ENCODE measurements at places on chromosomes 5 and 9. TPM values are rescaled to one million over a fixed set of nuclear protein-coding genes. Genes with fewer than 3 reads are reported as not detected.
A peak's percentile ranks its signal among the peaks of the same experiment; 100 is the strongest.

MEIKIN gene
- total RNA-seq, result not detected

NEUROG1 gene
- not detected for total RNA-seq

CCL27 gene
- total RNA-seq, result not detected

TAF1L gene
- total RNA-seq, result not detected

PFN3 gene
- total RNA-seq, result not detected

CYFIP2 gene
- 57.2 TPM for total RNA-seq

ADAM19 gene
- total RNA-seq, result 33.5 TPM

TMEM215 gene
- total RNA-seq, result not detected

CHSY3 gene
- total RNA-seq, result 11.8 TPM

CDKN2A gene
- not detected for total RNA-seq

AKNA gene
- 4.2 TPM for total RNA-seq

NOXA1 gene
- 0.10 TPM for total RNA-seq

IARS1 gene
- total RNA-seq, result 275 TPM

DNA sequence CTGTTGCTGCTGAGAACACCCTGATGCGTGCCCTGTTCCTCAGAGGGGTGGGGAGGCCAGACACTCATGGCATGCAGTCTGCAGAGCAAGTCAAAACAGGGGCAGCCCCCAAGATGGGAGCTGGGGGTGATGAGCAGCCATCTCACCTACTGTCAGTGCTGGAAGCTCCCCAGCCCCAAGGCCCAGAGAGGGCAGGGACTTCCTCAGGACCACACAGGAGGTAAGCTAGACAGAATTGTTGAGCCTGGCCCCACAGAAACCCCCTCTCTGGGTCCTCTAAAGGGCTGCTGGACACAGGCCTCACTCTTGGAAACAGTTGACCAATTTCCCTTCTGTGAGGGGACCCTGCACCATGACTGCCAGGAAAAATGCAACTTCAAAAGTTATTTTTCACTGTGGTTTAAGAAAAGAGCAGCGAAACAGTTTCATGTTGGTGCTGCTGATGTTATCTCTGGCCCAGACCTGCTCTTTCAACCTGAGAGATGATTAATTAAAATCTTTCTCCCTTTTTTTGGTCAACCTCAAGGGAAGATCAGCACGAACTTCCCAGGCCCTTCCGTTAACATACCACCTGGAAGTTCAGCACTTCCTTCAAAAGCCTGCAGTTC lies 9.6 kb downstream of the CSF2 start:
- DNase-seq, result no peak

DNA sequence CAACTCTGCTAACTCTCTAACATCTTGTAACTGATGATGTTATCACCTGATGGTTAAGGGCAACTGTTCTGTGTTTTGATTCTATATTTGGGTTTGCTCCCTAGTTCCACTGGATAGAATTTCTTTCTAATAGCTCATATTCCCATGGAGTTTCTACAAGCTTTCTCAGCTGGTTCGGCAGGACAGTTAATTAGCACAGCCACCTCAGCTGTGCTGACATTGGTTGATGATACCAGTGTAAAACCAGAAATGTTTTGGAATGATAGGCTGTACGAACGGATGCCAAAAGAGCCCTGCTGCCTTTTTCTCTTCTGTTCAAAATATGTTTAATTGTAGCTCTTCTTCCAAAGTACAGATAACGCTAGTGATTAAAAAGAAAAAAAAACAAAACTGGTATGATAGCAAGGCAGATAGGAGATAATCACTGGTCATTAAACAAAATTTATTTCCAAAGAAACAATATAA lies 440.5 kb upstream of the ZNF608 start:
- DNase-seq, result no peak

DNA sequence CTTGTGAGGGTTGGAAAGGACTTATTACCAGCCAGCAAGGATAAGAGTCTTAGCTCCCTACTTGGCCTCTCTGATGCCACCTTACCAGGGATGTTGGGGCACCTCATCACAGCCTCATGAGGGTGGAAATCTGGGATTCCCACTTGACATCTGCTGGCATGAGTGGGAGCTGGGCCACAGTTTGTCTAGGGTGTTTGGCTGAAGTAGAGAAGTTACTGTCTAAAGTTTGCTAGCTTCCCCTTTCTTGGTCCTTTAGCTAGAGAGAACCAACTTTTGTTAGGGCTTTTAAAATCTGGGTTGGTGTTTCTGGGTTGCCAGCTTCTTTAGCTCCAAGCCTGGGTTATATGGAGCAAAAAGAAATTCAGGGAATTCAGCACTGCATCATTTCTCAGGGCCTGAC lies 57.5 kb upstream of the GNA14 start:
- no peak for DNase-seq

GRCh38 chr5:38906503-38906902 lies 60.7 kb downstream of the OSMR start:
- no peak for DNase-seq

DNA sequence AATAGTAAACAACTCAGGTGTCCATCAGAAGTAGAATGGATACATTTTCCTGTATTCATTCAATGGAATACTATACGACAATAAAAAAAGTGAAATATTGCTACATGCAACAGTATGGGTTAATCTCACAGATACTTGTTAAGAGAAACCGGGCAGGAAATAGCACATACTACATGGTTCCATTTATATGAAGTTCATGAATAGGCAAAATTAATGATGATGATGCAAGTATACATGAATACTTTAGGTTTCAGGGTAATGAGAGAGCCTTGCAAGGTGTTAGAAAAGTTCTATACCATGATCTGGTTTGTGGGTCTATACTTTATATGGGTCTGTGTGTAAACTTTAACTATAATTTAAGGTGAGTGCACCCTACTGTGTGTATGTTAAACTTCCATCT lies 390.4 kb downstream of the ADGRV1 start:
- no peak for DNase-seq

DNA sequence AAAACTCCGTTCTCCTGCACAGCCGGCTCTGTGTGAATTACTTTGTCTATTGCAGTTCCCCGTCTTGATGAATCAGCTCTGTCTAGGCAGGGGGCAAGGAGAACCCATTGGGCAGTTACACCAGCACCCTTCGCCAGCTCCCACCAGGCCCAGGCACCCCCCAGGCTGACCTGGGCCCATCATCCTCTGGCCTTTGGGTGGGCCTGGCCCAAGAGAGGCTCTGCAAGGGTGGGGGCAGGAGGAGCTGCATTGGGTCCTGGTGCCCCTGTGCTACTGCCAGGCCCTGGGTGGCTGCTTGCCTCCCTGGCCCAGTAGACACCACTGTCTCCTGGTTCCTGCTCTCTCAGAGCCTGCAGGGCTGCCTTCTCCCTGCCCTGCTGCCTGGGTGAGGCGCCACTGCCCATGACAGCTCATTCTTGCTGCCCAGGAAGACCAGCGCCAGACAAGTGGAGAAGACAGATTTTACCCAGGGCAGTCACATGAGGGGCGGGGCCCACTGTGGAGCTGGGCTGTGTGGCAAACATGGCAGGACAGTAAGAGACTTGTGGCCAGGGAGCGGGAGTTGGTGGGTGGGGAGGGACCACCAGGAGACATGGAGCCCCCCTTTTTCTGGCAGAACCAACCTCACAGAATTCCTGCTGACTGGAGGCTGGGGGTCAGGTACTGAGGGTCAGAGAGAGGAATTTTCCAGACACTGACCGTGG lies 67.2 kb downstream of the MRPL36 start:
- no peak for DNase-seq

DNA sequence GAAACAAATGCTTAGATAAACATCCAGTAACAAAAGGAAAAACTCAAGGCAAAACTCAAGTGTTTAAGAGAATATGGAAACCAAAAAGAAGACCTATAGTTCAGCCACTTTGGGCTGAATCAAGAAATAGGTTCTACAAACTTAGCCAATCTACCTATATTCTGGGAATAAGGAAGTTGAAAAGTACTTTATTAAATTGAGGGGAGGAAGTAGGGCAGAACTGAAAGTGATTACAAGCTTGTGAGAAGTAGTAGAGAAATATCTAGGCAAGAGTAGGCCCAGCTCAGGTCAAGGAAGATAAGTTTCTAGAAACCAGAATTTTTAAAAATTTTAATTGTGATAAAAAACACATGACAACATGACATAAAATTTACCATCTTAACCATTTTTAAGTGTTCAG lies 384.8 kb upstream of the PCSK5 start:
- DNase-seq, result no peak

DNA sequence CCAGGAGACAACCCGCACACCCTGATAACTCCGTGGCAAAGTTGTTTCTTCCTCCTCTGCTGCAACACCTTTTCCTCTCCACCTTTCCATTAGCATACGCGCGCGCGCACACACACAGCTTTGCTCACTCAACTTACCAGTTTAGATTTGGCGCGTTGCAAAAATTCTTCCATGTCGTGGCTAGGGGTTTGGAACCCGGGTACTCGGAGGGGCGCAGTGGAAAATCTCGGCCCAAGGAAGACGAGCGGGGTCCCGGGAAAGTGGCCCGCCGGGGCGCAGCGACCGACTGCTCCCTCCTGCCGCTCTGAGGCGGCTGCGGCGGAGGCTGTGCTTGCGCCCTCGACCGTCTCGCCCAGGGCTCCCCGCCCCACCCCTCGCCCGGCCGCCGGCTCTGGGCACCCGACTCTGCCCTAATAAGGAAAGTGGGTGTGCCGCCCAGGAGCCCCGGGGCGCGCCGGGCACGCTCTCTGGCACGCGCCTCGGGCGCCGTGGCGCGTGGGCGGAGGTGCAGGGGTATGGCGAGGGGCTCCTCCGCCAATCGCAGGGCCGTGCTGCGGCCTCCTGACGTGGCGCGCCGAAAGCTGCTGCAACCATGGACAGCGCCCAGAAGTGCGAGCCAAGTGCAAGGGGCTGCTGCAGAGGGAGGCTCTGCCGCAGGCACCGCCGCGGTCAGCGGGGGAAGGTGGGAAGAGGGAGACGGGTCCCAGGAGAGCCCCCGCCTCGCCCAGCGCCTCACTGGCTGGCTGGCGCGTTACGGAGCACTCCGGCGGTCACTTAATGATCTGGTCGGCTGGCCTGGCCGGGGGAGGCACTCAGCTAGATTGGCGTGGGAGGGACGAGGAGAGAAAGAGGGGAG lies at the start of gene PRUNE2:
TSS of gene PRUNE2 (minus strand) at position 324 of the 856 bp plus-strand sequence. CDS start at position 173, 151 bp downstream.
- peak; percentile 78 for DNase-seq

DNA sequence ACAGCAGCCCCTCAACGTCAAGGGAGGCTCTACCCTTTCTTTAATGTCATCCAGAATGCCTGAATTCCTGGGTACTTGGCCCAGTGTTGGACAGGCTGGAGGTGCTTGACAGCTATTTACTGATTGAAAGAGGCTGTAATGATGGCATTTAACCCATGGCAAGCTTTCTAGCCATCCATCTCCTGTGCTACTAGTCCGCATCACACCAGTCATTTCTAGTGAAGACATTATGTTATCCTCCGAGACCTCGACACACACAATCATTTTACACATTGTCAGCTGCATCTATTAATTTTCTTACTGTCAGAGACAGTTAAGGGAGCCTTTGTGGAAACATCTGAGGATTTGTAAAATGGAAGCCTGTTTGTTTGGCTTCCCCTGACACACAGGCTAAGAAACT lies 149.3 kb upstream of the FSTL4 start:
- no peak for DNase-seq

- DNase-seq, result no peak
These were observed 211.3 kb downstream of the CCDC171 start for GRCh38 chr9:15764131-15764530.

All from HT1080 (cell line).